Activated CD4-positive, alpha-beta T cell treated with anti-CD3 and anti-CD28 coated beads, Interleukin-2, amount 10 ng/mL, durations not matched to agents 7 days and 5 days (primary cell): ENCODE measurements at places on chromosomes 1 and 21.

- DNase-seq: no peak
These were observed 35.4 kb downstream of the AK2 start for GRCh38 chr1:33001282-33001681.

GRCh38 chr1:208587110-208587509, 342.9 kb upstream of the PLXNA2 start:
- no peak for DNase-seq

GRCh38 chr1:239386453-239387303, at the start of gene CHRM3:
Gene CHRM3 (plus strand): TSS chr1:239386568. CDS start chr1:239907452, 520,884 bp downstream.
- peak; percentile 9 for DNase-seq

DNA sequence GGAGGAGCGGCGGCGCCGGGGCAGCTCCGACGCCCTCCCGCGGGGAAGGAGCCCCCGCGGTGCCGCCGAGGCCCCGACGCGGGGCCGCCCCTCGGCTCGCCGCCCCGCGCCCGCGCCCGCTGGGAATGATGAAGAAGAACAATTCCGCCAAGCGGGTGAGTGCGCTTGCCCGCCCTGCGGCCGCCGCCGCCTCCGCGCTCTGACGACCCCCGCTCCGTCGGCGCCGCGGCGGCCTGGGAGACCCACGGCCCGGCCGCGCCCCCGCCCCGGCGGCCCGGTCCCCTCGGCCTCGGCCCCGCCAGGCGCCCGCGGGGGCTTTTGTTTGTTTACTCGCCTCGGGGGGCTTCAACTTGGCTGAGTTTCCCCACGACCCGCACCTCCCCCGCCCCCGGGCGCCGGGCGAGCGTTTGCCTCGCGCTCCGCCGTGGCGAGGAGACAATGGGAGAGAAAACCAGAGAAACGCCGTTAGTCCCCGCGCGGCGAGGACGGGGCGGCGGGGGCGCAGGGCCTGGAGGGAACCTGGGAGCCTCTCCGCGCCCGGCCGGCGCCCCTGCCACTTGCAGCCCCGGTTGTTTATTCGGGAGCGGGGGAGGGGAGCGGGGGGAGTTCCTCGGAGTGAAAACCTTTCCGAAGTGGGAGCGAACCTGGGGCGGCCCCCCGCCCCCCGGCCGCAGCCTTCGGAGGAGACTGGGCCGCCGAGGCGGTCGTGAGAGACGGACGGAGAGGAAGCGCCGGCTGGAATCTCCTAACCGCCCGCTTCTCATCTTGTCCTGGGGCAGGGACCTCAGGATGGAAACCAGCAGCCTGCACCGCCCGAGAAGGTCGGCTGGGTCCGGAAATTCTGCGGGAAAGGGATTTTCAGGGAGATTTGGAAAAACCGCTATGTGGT, 661 bp downstream of the PLEKHO1 start:
- no peak for DNase-seq

GRCh38 chr1:228794173-228794572, 58.9 kb downstream of the RHOU start:
- DNase-seq: peak; percentile 62

GRCh38 chr1:160646711-160647328, at the start of gene SLAMF1:
Gene SLAMF1 (minus strand): TSS chr1:160647044. CDS start chr1:160646945, 99 bp downstream.
- peak; percentile 48 for DNase-seq

DNA sequence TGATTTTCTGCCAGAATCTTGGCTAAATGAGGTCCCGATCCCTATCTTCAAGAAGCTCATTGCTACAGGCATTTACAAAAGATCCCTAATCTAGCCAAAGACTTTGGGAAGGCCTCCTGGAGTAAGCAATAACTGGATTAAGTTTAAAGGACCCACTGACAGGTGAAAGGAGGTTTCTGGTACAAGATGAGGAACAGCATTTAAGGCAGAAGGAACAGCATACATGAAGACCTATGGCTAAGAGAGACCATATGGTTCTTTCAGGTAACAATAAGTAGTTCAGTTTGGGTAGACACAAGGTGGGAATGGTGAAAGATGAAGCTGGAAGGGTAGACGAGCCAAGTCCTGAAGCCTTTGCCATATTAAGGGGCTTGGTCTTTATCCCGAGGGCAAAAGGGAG, 27.8 kb downstream of the SHISAL2A start:
- no peak for DNase-seq

- no peak for DNase-seq
These were observed 2.8 kb downstream of the FOXD2 start for GRCh38 chr1:47440599-47441081.

GRCh38 chr1:45913731-45914501, 110.5 kb downstream of the MAST2 start:
- DNase-seq: no peak

GRCh38 chr1:58551186-58552140, 4.9 kb upstream of the OMA1 start:
- DNase-seq: no peak

- no peak for DNase-seq
These were observed 16.5 kb downstream of the SMAP2 start for GRCh38 chr1:40389871-40390560.

- no peak for DNase-seq
These were observed 12.3 kb downstream of the ZBTB7B start for GRCh38 chr1:155014709-155015508.

GRCh38 chr1:6970221-6970620, 185.0 kb downstream of the CAMTA1 start:
- DNase-seq: no peak

DNA sequence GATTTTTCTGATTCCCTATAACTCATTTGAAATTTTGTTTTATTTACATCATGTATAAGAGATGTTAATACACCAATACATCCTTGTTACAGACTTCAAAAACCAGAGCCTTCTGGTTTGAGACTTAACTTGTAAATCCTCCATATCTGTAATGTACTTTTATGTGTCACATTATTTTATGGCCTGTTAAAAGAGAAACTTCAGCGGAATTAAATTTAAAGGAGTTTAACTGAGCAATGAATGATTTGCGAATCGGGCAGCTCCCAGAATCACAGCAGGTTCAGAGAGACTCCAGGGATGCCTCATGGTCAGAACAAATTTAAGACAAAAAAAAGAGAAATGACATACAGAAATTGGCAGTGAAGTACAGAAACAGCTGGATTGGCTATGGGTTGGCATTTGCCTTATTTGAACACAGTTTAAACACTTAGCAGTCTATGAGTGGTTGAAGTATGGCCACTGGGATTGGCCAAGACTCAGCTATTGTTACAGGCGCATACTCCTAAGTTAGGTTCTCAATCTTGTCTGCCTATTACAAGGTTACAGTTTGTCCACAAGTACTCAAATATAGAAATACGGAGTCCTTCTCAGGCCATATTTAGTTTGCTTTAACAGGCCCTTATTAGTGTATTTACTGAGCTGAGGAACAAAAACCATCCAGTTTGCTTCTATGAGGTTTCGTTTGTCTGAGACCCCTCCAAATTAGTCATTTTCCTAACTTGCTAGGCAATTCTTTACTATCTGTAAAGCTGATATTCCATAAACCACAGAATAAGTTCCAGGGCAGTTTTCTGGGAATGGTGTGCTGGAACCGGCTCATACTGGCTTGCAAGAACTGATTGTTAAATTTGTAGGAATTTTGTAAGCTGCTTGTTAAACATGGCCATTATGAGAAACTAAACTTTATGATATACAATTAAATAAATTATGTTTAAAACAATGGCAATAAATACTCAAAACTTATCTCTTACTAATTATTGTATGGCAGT, 56.2 kb upstream of the WDR26 start:
- no peak for DNase-seq

DNA sequence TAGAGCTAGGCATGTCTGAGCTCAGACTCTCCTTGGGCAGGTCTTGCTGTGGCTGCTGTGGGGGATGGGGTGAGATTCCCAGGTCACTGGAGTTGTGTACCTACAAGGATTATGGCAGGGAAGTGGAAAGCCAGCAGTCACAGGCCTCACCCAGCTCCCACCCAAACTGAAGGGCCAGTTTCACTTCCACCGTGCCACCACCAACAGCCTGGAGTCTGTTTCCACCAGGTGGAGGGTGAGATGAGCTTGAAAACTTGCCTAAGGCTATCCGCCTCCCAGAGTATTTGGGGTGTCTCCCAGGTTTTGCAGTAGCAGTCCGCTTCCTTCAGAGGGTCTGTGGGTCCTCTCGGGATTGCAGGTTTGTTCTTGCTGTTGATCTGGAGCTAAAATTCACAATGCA, 327.7 kb downstream of the PTPRC start:
- DNase-seq: no peak

GRCh38 chr1:171845998-171846397, 4.7 kb downstream of the DNM3 start:
- DNase-seq: no peak

- no peak for DNase-seq
These were observed 58.7 kb downstream of the ALG14 start for GRCh38 chr1:95013950-95014574.

- DNase-seq: no peak
These were observed 41.6 kb upstream of the GUCA2A start for GRCh38 chr1:42206164-42206563.

GRCh38 chr1:204453141-204453772, 41.3 kb downstream of the PIK3C2B start:
- DNase-seq: peak; percentile 69

DNA sequence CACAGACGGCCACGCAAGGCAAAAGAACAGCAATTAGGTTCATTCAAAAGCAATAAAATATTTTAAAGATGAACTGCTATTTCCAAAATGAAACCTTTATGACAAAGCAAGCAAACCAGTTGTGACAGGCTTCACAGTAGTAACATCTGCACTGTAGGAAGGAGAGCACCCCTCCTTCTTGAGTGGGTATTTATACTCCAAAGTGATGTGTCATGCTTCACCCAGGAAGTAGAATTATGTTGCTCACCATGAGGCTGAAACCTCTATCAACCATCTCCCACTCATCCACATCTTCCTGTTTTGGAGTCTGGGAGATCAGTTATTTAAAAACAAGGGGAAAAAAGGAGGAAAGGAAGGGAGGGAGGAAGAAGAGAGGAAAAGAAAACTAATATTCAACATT, 885 bp downstream of the OR2T10 start:
- no peak for DNase-seq

- no peak for DNase-seq
These were observed 53.6 kb upstream of the ASB17 start for GRCh38 chr1:75985827-75986226.

DNA sequence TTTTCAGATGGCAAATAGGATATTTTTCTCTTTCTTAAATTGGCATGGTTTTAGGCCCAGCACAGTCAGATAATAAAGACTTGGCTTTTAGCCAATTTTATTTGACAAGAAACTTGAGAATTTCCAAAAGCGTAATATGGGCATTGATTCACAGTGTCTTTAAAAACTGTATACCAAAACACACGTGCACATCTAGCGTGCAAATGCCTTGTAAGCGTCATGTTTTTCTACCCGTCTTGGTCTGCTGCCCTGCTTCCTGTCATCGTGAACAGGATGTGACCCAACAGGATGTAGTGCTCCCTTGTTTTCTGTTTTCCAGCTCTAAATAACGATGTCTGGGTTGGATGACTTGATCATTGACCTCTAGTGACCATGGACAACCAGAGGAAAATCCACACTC, 24.7 kb upstream of the SLC44A3 start:
- DNase-seq: no peak

DNA sequence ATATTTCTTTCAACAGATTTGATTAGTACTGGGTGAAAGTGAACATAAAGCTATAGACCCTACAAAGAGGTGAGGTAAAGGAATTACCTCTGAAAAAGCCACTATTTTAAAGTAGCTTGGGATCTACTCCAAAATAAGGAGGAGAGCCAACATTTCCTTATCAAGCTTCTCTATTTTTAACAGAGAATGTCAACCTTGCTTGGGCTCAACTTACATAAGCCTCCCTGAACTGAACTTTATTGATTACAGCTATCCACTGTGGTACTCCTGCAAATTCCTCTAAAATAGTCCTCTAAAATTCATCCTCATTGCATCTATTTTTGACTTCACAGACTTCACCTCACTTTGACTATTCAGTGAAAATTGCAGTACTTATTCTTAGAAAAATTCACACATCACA, 10.3 kb downstream of the ZNHIT6 start:
- no peak for DNase-seq

GRCh38 chr1:160630523-160631451, 16.1 kb downstream of the SLAMF1 start:
- DNase-seq: no peak

GRCh38 chr1:158200527-158200926, 19.8 kb downstream of the CD1D start:
- DNase-seq: no peak

DNA sequence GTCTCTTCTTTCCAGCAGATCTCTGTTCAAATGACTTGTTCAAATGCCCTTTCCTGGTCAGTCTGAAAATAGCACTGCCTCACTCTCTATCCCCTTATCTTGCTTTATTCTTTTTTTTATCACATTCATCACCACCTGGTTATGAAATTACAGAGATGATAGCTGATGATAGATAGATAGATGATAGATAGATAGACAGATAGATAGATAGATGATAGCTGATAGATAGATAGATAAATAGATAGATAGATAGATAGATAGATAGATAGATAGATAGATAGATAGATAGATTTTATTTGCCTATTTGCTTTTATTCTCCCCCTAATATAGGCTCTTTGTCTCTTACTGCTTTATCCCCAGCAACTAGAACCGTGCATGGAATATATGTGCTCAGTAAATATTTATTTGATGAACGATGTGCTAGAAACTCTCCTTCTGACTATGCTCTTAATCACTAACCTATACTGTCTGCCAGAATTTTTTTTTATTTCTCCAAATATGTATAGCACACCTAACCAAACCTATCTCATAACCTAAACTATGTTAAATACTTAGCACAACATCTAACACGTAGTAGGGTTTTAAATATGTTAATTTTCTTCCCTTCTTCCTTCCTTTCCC, 372.8 kb upstream of the DUSP10 start:
- no peak for DNase-seq

- no peak for DNase-seq
These were observed 474.3 kb upstream of the C1orf87 start for GRCh38 chr1:60547821-60548220.

GRCh38 chr1:160704250-160704649, 7.4 kb downstream of the CD48 start:
- DNase-seq: no peak

DNA sequence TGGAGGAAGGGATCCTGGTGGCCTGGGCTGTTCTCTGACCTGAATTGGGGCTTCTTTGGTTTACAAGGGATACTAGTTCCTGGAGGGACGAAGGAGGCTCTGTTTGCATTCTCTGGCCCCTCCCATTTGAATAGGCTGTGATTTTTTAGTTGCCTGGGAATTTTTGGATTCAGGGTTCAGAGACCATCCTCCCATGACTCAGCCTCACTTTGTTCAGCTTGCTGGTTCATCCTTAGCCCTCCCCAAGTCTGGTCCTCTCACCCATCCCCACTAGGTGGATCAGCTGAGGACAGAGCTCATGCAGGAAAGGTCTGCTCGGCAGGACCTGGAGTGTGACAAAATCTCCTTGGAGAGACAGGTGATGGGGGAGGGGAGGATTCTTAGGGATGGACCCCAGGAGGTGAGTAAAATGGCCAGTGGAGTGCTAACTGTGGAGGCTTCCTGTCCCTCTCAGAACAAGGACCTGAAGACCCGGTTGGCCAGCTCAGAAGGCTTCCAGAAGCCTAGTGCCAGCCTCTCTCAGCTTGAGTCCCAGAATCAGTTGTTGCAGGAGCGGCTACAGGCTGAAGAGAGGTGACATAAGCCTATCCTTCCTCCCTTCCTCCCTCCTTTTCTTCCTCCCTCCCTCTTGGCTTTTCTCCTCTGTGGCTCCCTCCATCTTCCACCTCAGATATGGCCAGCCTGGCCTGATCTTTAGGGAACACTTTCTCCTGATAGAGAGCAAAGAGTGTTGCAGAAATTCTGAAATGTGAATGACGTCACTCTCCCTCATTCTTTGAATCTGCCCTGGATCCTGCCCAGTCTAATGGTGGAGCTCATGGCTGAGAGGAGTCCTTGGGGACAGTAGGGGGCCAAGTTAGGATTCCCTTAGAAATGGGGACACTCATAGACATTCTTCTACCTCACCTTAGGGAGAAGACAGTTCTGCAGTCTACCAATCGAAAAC, 4.5 kb upstream of the TUFT1 start:
- DNase-seq: no peak
